ENCODE measurements at places on chromosomes 1 and 21. TPM values are rescaled to one million over a fixed set of nuclear protein-coding genes. Genes with fewer than 3 reads are reported as not detected.

DNA sequence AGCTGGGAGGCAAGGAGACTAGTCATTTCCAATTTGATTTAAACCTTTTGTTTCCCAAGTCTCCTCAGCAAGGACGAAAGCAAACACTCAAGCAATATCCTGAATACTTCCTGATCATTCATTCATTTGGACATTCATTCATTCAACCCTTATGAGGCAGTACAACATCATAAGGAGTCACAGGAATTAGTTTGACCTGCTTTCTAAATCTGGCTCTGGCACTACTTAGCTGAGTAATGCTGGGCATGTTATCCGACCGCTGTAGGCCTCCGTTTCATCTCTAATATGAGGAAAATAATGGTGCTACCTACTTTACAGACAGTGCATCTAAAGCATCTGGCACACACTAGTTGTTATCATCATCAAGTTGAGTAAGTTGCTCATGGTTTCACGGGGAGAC is 11.7 kb downstream of the FAM78B start:
- DNase-seq, result no peak

- DNase-seq, result no peak
These were observed 831 bp downstream of the TMEM52 start for GRCh38 chr1:1917995-1918900.

GRCh38 chr1:24425922-24426321 is 10.3 kb downstream of the NIPAL3 start:
- no peak for DNase-seq

PADI2 gene
- total RNA-seq, result 0.95 TPM

KCNJ15 gene
- 35.6 TPM for total RNA-seq

DNA sequence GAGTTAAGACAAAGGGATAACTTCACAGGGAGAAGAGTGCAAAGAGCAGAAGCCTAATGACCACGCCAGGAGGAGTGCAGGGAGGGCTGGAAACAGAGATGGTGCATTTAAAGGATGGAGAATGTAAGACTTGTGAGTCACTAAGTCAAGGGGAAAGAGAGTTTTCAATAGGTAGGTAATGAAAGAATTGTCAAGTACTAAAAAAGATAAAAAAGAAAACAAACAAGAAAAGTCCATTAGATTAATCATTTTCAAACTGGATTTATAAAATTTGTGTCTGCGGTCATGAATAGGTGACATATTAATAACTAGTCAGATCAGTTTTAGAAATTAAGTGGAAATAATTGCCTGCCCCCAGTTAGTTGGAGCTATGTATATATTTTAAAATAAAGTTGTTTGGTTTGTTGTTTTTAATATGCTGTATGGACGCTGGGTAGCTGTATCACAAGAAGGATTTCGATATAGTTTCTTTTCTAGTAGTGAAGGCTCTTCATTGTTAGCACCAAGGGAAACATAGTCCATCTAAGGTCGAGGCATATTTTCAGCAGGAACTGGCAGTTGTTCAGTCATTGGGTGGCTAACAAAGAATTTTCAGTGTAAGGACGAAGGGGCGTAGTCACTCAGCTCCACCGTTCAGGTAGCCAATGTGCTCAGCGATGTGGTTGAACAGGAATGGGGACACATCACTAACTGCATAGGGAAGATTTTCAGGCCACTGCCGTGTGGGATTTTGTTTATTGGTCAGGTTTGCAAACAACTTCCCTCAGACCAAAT is 203.0 kb downstream of the TGFB2 start:
- DNase-seq, result no peak

DISP3 gene
- total RNA-seq, result not detected

GRCh38 chr21:32803651-32804050 is 32.1 kb upstream of the PAXBP1 start:
- DNase-seq, result no peak

DNA sequence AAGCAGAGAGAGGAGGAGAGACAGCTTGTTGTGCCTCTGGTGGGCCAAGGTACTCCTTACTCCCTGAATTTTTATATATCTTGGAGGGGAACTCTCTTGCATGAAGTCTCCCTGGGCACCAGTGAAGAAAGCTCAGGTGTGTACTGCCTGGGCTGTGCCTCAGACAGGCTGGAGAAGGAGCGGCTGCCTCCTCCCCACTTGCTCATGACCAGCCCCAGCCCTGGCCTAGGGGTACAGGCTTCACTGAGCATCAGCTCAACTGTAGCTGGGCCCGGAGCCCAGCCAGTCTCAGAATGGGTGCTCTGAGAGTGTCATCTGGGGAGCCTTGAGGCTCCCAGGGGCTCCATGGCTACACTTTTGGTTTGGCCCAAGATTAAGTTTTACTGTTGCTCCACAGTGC is 44.8 kb upstream of the TENT5C start:
- no peak for DNase-seq

DNA sequence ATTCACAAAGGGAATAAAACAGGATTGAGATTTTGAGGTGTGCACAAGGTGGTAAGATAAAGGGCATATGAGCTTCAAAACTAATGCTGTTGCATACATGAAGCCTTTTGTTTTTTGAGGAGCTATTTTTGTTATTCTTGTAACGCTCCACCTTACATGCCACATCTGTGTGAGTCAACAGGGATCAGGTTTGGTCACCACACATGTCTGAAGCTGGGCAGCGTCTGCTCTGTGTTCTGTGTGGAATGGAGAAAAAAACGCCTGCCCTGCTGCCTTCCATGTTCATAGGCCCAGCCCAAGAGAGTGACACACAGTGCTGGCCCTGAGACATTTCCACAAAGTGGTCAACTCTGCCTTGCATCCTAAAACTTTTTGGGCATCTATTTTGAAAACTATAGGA is 67.7 kb downstream of the MPZL1 start:
- peak; percentile 83 for DNase-seq

MROH7 gene
- not detected for total RNA-seq

FAM131C gene
- 0.53 TPM for total RNA-seq

All from foreskin keratinocyte (primary cell).